ENCODE measurements at places on chromosomes 7 and 10. TPM values are rescaled to one million over a fixed set of nuclear protein-coding genes. Genes with fewer than 3 reads are reported as not detected.

The CARD11 gene
- 5.0 TPM for total RNA-seq

The ZKSCAN5 gene
- total RNA-seq: 5.6 TPM

The EEPD1 gene
- 10.0 TPM for total RNA-seq

The FAM131B gene
- 0.40 TPM for total RNA-seq

The ABCB4 gene
- total RNA-seq: 0.30 TPM

The KNDC1 gene
- total RNA-seq: 0.29 TPM

The ADGRA1 gene
- total RNA-seq: not detected

The FKBP6 gene
- total RNA-seq: not detected

The CPN1 gene
- total RNA-seq: not detected

The CFAP69 gene
- total RNA-seq: 3.6 TPM

The GPR15LG gene
- 515 TPM for total RNA-seq

The PUS7 gene
- 7.5 TPM for total RNA-seq

The HOXA5 gene
- 18.7 TPM for total RNA-seq

The CASP7 gene
- total RNA-seq: 76.9 TPM

The MET gene
- total RNA-seq: 38.3 TPM

GRCh38 chr10:5895804-5896203 lies 5.8 kb downstream of the FBH1 start:
- DNase-seq: no peak

DNA sequence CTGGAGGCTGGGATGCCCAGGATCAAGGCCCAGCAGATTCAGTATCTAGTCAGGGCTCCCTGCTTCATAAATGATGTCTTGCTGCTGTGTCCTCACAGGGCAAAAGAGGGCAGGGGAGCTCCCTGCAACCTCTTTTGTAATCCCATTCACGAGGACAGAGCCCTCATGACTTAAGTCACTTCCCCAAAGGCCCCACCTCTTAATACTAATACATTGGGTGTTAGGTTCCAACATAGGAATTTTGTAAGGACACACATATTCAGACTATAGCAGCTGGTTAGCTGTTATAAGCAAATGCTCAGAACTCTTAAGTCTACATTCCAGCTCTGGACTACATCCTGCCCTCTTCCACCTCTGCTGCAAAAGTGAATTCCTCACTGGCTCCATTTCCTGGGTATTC lies 63.0 kb downstream of the VOPP1 start:
- no peak for DNase-seq

GRCh38 chr10:35025916-35026315 lies 64.2 kb downstream of the CUL2 start:
- no peak for DNase-seq

DNA sequence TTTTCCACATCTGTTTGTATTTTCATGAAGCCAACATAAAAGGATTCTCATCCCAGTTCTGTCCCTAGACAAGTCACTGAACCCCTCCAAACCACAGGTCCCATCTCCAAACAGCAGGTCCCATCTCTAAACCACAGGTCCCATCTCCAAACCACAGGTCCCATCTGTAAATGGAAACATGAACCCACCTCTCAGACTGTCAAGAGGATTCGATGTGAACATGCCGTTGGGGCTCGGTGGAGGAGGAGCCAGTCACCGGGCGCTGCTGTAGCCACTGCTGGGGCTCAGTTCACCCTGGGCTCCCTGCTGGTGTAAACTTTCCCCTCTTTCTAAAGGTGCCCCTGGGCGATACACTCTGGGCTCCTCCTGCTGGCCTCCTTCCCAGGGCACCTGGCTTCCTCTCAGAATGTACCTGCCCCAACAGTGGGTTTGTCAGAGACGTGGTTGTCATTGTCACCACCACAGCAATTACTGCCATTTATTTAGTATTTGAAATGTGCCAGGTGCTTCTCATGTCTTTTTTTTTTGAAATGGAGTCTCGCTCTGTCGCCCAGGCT lies 13.0 kb downstream of the LHPP start:
- DNase-seq: no peak

DNA sequence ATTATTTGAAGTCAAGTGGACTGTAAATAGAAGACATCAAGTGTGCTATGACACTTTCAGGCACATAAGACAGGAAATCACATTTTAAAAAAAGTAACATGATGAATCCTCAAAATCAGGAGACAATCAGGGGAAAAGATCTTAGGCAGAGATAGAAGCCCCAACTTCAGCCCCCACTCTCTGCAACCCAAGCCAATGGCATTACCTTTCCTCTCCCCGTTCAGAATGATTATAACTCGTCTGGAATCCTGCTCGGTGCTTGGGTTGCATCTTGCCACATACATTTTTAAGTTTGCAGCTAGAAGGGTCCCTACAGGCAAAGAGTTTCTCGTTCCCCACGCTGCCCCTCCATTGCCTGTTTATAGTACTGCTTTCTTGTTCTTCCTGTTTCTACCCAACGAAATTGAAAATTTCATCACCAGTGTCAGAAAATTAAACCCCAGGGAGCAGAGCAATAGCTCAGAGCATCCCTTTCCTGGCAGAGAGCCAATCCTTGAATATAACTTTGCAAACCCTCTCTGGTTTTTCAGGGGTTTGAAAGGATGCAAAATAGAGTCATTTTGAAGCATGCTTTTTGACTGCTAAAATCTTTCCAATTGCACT lies 260.5 kb upstream of the AOAH start:
- no peak for DNase-seq

GRCh38 chr10:3000048-3000447 lies 67.3 kb upstream of the PFKP start:
- DNase-seq: no peak

DNA sequence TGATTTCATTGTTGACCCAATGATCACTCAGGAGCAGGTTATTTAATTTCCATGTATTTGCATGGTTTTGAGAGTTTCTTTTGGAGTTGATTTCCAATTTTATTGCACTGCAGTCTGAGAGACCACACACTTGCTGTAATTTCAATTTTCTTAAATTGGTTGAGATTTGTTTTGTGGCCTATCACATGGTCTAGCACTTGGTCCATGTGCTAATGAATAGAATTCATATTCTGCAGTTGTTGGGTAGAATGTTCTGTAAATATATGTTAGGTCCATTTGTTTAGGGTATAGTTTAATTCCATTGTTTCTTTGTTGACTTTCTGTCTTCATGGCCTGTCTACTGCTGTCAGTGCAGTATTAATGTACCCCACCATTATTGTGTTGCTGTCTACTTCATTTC lies 36.3 kb upstream of the PPP1R9A start:
- DNase-seq: no peak

- DNase-seq: peak; percentile 25
Observed at GRCh38 chr7:148697256-148698006, 1.3 kb upstream of the CUL1 start.

DNA sequence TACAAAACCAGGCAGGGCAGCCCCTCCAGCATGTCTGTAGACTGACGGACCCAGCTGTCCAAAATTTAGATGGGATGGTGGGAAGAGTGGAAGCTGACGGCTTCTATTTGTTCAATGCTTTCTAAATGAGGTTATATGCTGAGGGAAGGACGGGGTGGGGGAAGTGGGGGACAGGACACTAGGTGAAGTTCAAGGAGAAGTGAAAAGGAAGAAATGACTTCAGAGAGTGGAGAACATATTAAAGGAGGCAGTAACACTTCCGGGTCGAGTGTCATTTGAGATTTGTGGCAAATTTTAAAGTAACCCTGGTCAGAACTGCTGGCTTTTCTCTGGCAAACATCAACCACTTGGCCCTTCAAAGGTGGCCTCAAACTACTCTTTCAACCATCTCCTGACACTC lies 9.4 kb downstream of the PIP4K2A start:
- no peak for DNase-seq

DNA sequence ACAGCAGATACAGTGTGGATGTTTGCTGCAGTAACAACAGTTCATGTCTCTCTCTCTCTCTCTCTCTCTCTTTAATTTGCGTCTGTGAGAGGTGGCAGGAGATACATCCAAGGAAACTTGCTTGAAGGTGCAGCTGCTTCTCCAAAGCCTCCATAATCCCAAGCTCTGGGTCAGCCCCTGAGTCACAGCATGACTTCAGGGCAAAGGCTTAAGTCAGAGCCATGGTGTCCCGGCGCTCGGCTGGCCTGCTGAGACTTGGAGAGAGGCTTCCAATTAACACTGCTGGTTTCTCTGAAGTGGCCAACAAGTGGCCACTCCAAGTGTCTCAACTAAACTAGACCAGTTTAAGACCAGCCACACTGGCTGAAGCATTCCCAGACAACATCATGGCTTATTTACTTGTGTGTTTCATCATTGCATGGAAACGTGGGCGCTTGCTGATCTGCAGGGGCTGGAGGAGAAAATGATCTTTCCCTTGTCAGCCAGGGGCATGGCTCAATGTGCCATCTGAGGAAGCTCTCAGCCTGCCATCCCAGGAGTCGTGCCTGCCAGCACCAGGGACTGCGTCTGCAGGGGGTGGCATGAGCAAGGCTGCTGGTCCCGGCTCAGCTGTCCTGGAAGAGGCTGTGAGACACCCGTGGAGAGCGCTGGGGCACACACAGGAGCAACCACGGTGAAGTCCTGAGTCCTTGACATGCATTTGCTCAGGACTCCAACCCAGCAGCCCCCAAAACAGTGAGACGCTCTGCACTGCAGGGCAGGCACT lies 254.2 kb downstream of the COBL start:
- no peak for DNase-seq

DNA sequence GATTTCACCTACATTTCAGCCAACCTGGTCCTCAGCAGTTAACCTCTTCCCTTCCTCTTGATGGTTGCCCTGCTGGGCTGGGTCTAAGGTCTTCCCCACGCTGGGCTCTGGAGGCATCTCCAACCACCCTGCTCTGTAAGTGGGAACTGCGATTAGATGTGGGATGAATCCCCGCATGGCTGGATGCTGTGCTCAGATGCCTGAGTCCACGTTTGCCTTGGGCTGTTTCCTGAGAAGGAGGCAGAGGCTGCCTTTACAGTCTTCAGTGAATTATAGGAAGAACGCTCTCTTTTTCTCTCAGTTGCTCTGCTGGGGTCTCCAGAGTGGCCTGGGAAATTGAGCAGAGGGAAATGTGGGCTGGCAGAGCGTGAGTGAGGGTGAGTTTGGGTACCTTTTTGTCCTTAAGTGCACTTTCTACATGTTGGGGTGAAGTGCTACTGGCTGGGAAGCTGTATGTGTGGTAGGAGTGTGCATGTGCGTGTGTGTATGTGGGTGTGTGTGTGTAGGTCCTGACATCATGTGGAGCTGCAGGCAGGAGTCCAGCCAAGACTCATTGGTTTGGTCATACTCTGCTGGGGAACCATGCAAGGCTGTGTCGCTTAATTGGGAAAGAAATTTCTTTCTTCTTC lies 1.5 kb downstream of the GIMAP8 start:
- DNase-seq: no peak

GRCh38 chr7:124881981-124882380 lies 47.6 kb downstream of the POT1 start:
- no peak for DNase-seq

DNA sequence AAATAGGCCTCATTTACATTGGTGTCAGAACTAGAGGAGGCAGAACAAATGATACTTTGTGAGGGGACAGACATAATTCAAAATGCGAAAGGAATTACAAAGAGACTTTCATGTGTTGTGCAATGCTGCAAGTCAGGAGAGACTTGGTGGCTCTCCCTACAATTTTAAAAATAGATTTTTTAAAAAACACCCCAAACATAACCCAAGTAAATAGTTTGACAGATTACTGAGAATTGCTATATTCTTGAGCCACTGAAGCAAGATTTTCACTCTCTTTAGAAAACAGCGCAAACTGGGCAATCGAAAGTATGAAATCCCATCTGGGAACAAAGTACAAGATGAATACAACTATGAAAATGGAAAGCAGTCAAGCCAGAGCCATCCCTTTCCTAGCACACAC lies 126.3 kb upstream of the NPY start:
- DNase-seq: no peak

DNA sequence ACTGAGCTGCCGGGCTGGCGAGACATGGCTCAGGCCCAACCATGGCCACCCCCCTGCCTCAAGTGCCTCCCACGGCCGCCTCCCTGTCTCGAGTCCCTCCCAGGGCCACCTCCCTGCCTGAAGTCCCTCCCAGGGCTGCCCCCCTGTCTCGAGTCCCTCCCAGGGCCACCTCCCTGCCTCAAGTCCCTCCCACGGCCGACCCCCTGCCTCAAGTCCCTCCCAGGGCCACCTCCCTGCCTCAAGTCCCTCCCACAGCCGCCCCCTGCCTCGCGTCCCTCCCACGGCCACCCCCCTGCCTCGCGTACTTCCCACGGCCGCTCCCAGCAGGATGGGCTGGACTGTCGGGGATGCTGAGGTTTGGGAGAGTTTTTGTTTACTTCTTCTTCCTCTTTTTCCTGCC lies 462.5 kb downstream of the PTPRN2 start:
- no peak for DNase-seq

- DNase-seq: no peak
Observed at GRCh38 chr10:95792874-95793285, 36.9 kb downstream of the ENTPD1 start.

GRCh38 chr10:51596695-51597094 lies 102.7 kb downstream of the CSTF2T start:
- DNase-seq: no peak

- no peak for DNase-seq
Observed at GRCh38 chr7:24034251-24034650, 249.7 kb upstream of the NPY start.

GRCh38 chr7:135964274-135964673 lies 12.9 kb downstream of the MTPN start:
- no peak for DNase-seq

DNA sequence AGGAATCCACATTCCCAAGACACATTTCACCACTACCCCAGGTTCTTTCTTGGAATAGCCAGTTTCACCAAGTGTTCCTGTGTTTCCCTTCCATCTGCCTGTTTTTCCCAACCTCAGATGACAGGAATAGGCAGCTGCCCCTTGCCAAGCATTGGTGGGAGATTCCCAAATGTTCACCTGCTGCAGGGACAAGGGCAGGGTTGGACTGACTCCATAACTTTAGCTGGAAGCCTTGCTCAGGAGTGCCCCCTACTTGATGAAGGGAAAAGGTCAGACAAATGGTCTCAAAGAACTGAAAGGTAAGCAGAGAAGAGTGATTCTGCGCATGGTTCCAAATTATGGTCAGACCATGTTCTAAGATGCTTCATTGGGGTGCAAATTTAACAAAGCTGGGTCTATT lies 45.1 kb upstream of the LYZL1 start:
- DNase-seq: peak; percentile 22

GRCh38 chr10:124744102-124745050 lies at the start of gene FAM53B:
Gene FAM53B, minus strand, starts transcription at chr10:124744378. Its CDS starts 37,665 bp downstream, at chr10:124706713.
- peak; percentile 84 for DNase-seq

- no peak for DNase-seq
Observed at GRCh38 chr10:63703113-63703670, 182.0 kb downstream of the REEP3 start.

- DNase-seq: no peak
Observed at GRCh38 chr10:852386-852785, 79.1 kb downstream of the LARP4B start.

- DNase-seq: no peak
Observed at GRCh38 chr7:140047197-140047596, 15.6 kb downstream of the PARP12 start.

DNA sequence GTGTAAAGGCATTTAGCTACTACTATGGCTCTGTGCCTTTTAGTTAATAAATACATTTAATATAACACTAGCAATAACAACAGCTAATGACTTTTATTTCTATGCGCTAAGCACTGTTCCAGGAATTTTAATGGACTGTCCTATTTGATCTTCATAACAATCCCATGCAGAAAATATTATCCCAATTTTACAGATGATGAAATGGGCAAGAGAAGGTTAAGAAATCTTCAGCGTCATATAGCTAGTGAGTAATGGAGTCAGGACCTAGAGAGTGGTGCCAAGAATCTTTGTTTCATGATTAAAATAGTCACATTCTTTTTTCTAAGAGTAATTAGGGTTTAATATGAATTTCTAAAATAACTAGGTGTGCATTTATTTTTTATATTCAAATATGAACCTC lies 32.4 kb downstream of the ACTA2 start:
- DNase-seq: no peak

- no peak for DNase-seq
Observed at GRCh38 chr7:41786404-41786803, 83.5 kb upstream of the INHBA start.

- no peak for DNase-seq
Observed at GRCh38 chr7:117548035-117548434, 68.2 kb downstream of the CFTR start.
